Activated CD4-positive, alpha-beta T cell treated with anti-CD3 and anti-CD28 coated beads, Interleukin-2, amount 50 U/mL, for 48 hours (primary cell): ENCODE measurements at places on chromosomes 2 and 18.

DNA sequence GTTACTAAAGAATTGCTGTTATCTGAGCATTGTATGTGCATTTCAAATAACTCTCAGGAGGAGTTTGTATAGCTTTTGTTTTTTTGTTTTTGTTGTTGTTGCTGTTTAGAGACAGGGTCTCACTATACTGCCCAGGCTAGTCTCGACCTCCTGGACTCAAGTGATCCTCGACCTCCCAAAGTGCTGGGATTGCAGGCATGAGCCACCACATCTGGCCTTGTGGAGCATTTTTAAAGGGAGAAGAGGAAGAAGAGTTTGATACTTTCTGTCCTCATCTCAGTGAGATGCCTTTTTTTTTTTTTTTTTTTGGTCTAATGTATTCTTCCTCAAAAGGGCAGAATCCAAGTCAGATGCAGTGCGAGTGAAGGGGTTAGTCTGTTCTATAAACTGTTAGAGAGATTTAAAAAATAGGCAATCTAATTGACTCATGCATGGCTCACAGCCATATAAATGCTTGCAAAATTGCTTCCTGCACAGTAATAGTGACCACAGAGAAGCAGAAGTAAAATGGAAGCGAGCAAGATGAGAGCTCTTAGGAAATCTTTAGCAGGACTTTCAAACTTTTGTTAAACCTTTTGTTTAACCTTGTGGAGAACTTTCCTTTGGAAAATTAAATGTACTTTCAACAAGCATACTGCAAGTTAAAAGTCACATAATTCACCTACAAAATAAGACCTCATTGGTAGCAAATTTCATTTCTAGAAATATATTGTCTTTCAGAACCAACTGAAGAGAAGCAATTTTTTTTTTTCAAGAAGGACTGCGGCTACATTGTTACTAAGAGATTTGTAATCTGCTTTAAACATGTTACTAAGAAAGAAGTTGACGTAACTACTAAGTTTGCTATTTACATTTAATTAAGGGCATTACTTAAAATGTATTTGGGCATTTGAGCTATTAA lies 52.3 kb upstream of the ROCK1 start:
- no peak for DNase-seq

DNA sequence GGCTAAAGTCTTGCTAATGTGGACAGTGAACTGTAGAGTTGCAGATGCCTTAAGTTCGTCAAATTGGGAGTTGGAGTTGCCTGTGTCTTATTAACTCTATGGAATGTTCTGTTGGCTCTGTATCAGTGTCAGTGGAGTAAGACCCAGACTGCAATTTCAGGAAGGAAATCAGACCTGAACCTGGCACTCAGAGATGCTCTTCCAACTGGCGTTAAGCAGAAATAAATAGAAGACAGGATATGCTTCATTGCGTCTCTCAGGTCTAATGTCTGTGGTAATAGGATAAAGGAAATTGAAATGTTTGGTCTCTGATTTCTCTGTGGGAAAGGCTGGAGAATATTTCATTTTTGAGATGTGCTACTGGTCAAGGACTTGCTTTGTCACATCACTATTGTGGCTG lies 846.7 kb upstream of the ID2 start:
- no peak for DNase-seq

DNA sequence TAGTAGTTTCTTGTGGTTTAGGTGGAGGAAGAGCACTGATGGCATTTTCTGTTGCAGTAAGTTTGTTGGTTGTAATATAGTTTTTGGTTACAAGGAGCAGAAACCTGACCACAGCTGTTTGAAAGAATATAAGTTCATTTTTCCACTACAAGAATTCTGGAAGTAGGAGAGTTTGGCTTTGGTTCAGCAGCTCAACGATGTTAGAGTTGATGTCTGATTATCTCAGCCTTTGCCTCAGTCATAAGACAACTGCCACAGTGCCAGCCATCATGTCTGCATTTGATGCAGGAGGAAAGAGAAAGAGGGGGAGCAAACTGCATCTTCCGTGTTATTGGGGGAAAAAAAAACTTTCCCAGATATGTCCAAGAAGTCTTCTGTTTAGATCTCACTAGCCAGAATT lies 119.1 kb downstream of the LYPD1 start:
- DNase-seq, result no peak

- no peak for DNase-seq
Measured at GRCh38 chr2:132991471-132992045, 321.6 kb upstream of the LYPD1 start.

- peak; percentile 15 for DNase-seq
Measured at GRCh38 chr2:74876081-74876886, 42.4 kb downstream of the HK2 start.

GRCh38 chr2:201813996-201814760 lies 7.8 kb downstream of the CDK15 start:
- DNase-seq, result no peak

DNA sequence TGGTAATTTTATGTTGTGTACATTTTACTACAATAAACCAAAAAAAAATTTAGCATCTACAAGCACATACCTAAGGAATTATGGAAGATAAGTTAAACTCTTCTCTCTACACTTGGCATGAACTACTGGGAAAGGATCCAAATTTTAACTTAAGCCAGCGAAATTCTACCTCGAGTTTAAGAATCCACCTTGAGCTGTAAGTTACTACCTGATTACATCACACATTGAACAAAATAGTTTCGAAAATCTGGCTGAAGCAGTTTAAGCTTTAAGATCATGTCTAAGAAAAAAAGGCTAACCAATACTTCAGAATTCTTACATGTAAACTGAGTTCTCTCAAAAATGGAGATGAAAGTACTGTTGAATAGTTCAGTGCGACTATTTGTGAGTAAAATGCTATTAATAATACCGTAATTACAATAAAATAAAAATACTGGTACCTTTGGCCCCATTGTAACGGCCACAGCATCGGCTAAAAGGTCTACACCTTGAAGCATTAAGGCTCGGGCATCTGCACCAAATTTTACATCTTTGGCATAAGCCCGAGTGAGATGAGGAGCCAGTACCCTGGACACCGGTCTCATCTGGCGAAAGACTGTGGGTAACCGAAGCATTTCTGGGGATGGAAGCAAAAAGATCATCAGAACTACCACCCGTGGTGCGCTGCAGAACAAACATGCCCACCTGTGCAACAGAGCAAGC lies 1.3 kb downstream of the HSPD1 start:
- DNase-seq, result no peak

- DNase-seq, result no peak
Measured at GRCh38 chr2:26073830-26074229, 39.9 kb downstream of the RAB10 start.

DNA sequence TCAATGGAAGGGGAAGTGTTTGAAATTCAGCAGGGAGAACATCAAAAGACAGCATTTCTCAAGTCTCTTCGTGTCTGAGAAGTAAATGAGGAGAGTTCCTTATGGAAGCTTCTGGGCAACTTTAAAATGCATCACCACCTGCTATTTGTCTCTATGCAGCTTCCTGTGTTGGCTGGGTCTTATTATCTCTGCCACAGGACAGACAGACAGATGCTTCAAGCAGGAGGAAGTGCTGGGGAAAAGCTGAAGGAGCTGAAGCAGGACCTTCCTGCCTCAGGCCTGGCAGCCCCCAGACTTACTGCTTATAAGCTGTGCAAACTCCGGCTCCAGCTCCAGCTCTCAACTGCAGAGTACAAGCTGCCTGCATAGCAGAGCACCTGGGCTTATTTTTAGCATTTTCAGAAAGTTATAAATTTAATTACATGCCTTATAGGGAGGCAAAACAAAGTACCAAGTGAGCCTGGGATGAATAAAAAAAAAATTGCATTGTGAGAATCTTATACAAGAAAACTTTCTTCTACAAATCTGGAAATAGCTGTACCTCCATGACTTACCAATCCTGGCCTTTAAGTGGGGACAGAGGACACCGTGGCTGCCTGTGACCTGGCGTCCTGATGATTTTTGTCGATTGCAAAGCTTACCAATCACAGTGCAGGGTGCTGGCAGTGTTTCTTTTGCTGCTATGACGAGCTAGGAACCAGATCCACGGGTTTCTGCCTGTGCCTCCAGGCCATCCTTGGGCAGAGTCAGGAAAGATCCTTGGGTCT lies 206.3 kb downstream of the SEPTIN10 start:
- no peak for DNase-seq

GRCh38 chr2:15880226-15881119 lies 59.9 kb upstream of the MYCN start:
- no peak for DNase-seq

DNA sequence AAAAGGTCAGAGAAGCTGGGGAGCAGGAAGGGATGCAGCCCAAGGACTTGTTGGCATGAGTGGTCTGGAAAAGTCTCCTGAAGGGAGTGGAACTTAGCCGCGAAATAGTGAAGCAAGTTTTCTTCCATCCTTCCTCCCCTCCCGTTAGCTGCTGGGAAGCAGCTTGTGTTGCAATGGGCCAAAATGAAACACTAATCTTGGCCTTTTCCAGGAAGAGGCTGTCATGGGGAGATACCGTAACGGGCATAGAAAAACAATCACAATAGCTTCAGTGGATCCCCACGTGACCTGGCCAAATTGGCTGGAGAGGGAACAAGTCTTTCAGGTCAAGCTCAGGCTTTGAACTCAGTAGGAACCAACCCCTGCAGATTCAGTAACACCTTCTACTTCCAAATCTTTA lies 49.3 kb downstream of the SEMA4F start:
- DNase-seq, result no peak
